CD4-positive, alpha-beta T cell treated with Interleukin-15 for 1 hour (primary cell): ENCODE measurements at places on chromosomes 3 and 15.
A peak's percentile ranks its signal among the peaks of the same experiment; 100 is the strongest.

GRCh38 chr3:127799476-127800222, 22.7 kb downstream of the MGLL start:
- DNase-seq: no peak

DNA sequence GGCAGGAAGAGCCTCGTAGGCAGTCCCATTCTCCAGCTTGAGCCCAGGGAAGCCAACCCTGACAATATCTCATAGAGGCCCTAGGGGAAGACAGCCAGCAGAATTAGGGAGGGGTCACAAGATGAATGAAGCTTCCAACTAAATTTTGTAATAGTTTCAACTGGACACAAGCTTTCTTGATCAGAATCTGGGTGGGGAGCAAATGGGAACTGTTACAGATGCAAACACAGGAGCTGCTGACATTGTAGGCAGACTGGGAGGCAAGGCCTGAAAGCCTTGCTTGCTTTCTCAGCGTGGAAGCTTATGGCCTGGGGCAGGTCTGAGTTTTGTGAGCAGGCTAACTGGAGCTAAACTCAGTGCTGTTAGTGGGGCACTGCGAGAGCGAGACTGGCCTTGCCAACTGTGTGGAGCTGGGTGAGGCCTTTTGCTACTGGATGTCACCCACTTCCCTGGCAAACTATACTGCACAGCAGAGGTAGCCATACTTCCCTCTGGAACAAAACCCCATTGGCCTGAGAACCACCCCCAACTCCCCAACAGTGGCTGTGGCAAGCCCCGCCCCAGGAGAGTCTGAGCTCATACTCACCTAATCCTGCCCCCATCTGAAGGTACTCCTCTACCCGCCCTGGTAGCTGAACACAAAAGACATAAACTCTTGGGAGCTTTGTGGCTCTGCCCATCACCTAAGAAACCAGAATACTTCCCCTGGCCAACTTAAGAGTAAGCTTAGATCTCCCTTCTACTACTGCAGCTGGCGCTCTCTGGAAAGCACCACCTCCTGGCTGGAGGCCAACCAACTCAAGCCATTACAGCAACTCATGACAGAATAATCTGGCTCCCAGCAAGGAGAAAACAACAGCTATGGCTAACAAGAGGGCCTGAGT, 42.9 kb downstream of the CFAP20DC start:
- DNase-seq: no peak

GRCh38 chr3:119717520-119717919, 14.7 kb downstream of the CFAP91 start:
- no peak for DNase-seq

GRCh38 chr3:180679178-180680096, at the start of gene CCDC39:
Gene CCDC39, minus strand, starts transcription at chr3:180679489. Its CDS starts 109 bp downstream, at chr3:180679380.
- peak; percentile 27 for DNase-seq

DNA sequence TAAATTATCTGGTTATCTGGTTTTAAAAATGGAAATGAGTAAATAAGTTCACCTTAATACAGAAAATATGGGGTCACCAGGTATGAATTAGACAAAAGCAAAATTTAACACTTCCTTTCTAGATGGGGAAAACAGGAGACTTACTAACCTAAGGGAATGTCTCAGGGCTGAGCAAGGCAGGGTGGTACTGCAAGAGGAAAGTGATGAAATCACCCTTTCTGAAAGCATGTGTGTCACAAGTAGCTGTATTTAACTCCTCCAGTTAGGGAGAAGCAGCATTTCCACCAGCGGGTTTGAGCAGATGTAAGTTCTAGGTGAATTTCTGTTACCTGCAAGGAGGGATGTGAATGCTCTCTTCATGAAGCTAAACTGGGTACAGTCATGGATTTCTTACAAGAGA, 629.1 kb downstream of the MECOM start:
- no peak for DNase-seq
